ENCODE measurements at places on chromosomes 1 and 21. TPM values are rescaled to one million over a fixed set of nuclear protein-coding genes. Genes with fewer than 3 reads are reported as not detected.

Gene CHTOP
- 107 TPM for total RNA-seq

DNA sequence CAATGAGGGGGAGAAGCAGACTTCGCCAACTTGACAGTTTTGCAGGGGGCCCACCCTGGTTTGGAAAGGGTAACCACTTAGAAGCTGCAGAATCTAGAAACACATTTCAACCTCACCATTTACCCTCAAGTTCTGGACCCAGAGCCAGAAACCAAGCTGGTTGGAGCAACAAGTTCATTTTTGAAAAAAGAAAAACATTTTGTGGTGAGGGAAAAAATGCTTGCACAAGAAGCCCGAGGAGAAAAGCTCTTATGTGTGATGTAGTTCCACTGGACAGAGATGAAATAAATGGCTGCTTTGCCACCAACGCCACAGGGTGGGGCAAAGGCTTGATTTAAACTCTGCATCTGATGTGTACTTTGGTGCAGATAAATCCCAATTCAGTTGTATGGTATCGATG is 10.6 kb upstream of the NGF start:
- no peak for DNase-seq

Gene MEGF6
- total RNA-seq: 0.15 TPM

Gene CATSPERE
- total RNA-seq: 0.79 TPM
